AG09309 (cell line): ENCODE measurements at places on chromosomes 3 and 15.

DNA sequence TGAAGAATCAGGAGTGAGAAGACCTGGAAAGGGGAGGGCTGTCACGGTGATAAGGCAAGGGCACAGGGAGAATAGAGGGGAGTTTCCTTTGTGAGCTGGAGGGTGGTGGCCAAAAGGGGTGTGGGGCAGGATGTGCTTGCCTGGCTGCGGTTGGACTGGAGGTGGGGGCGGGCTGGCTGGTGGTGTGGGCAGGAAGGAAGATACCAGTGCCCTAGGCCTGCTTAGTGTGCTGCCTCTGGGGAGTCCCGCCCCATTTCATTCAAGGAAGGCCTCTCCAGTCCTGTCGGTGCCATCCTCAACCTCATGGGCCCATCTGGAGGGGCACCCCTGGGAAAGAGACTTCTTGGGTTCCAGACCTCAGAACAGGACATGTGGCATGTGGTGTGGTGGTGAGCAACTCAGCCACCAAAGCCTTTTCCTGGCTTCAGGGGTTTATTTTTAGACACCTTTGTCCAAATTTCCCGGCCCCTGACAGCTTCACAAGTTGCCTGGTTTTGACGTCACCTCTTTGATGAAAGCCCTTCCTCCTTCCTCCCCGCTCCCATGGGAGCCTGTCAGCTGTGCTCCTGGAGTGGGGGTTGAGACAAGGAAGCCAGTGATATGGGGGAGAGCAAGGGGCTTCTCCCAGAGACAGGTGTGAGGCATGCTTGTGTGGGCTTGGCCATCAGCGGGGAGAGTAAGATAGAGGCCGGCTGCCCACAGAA is 15.6 kb downstream of the TEX264 start:
- no peak for DNase-seq

DNA sequence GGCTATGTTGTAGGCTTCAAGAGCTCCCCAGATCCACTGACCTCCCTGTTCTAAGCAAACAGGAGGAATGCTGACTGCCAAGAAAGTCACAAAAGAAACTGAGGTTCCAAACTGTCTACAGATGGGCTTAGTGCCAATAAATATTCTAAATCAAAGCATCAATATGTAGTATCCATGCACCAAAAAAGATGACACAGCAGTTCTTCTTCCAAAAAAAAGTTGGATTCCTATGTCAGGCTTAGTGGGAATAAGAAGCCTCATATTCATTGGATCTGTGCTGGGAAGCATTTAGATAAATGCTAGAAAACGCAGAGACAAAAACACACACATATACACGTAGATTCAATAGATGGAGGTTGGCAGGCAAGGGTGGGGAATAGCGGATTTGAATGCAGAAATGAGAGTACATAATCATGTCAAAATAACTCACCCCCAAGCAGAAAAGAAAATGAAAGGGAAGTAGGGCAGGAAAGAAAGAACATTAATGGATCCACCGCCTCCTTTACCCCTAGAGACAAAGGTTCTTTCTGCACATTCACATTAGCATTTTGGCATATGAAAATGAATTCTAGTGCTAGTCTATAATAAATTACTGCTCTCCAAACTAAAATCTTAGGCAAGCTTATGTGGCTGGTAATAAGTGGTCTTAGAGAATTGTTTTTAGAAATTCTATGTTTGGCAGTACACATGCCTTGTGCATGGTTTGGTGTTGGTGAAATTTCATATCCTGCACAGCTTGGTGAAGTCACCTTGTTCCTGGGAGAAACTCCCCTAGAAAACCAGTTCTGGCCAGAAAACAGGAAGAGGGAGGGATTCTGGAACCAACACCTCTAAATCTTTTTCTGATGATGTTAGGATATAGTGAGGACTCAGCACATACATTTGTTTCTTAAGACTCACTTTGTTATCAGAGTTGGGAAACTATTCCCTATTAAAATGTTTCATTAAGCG is 283.4 kb downstream of the LSAMP start:
- DNase-seq = no peak

DNA sequence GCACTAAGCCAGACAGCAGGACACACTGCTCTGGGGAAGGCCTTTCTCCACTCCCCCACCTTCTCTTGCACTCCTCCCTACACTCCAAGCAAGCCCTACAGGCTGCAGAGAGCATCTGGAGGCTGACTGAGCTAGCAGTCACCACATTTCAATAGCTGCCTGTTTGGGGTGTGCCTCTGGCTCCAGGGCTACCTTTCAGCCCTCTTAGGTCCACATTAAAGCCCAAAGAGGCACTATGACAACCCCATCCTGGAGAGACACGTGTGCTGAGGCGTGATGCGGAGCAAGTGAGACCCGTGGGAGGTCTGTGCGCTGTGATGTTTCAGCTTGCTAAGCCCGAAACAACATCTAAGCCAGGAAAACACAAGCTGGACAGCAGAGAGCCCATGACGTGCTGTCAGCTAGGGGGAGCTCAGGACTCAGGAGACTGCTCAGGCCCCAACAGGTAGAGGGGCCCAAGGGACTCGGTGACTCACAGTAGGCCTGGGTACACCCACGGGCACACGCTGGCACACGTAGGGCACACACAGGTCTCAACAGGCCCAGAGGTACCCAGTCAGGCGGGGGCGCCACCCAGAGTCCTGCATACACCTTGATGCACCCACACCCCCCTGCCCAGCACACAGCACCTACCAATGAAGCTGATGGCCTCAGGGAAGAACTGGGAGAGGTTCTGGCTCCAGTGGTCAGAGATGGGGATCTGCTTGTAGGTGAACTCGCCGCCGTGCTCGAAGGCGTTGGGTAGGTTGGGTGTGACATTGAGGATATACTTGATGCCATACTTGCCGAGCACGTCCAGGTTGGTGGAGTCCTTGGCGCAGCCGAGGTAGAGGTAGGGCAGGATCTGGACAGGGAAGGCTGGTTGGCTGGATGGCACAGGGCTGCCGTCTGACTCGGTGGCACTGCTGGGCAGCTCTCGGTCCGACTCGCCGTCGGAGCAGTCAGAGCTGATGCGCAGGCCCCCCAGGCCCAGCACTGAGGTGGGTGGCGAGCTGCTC is 2.8 kb downstream of the DUSP7 start:
- no peak for DNase-seq

GRCh38 chr3:45701172-45701867 is 12.1 kb downstream of the SACM1L start:
- no peak for DNase-seq

- DNase-seq = no peak
These were observed 5.7 kb upstream of the THBS1 start for GRCh38 chr15:39575180-39575579.
